ENCODE measurements at places on chromosomes 5 and 9.

- no peak for DNase-seq
Measured at GRCh38 chr5:157487358-157487757, 27.3 kb downstream of the NIPAL4 start.

- DNase-seq = no peak
Measured at GRCh38 chr9:24846248-24846912, 300.7 kb upstream of the IZUMO3 start.

GRCh38 chr5:145689235-145689634 lies 145.9 kb downstream of the PRELID2 start:
- no peak for DNase-seq

GRCh38 chr9:109063760-109064159 lies 50.5 kb upstream of the CTNNAL1 start:
- no peak for DNase-seq

- DNase-seq = no peak
Measured at GRCh38 chr9:76542360-76542759, 83.4 kb downstream of the GCNT1 start.

DNA sequence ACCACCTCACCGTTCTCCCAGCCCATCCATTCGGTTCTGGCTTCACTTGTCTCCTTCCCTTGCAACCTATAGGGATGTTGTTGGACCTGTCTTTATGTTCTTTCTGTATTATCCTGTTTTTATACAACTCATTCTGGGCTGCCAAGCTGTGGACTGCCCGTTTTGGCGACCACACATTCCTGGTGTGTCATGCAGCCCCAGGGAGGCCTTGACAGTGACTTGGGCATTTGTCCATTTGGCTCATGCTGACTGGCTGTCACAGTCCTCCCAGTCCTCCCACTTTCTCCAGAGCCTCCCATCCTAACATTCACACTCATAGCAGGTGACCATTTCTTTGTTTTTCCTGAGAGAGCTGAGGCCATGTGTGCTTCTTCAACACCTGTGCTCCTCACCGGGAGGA lies 136.4 kb downstream of the SLF1 start:
- DNase-seq = no peak

DNA sequence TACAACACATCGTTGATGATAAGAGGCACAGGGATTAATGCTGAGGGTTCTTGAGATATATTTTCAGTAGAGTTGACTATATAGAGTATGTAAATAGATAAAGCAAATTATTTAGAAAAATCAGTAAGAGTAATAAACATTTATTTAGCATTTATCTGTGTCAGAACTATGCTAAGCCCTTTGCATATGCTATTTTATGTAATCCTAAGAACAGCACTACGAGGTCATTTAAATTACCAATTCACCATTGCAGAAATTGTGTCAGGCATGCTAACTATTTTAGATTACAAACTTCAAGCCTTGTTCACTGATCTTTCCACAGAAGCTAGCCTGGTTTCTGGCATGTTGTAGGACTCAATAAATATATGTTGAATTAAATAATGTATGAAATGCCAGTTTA lies 20.4 kb upstream of the REEP2 start:
- no peak for DNase-seq

DNA sequence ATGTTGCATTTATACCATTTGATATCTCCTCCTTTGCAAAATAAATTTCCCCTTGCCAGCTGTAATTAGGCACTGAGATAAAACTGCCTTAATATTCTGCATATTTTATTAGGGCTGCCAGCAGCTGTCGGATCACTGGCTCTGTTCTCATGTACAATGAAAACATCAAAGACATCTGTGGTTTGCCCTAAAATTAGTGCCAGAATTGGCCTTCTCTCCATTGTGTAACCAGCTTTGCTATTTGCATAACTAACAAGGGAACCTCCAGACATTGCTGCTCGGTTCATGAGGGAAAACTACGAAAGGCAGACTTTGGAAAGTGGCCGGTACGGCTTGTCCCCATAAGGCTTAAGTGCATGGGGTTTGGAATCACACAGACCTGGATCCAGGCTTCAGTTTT lies 45.5 kb upstream of the KIF2A start:
- no peak for DNase-seq
